ENCODE measurements at places on chromosomes 3 and 15. TPM values are rescaled to one million over a fixed set of nuclear protein-coding genes. Genes with fewer than 3 reads are reported as not detected.

- DNase-seq, result no peak
Measured at GRCh38 chr3:56591262-56591661, 34.3 kb downstream of the CCDC66 start.

DNA sequence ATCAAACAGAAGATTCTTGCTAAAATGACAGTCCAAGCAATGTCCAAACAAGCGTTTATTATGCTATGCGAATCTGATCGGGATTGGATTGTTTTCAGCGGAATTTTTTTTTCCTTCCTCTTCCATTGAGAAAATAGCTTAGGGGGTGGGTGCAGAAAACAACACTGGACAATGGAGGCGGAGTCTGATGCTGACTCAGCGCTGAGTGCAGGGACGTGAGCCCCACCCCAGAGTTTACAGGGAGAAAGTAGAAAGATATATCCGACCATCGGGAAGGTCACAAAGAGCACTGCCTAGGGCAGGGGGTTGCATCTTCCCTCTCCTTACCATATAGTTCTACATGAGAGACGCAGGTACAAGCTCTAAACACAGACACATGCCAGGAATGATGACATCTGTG lies 117.0 kb downstream of the FOXP1 start:
- no peak for DNase-seq

GRCh38 chr15:80996247-80996646 lies 4.5 kb upstream of the TLNRD1 start:
- peak; percentile 20 for DNase-seq

GRCh38 chr15:63791228-63791627 lies 42.5 kb downstream of the HERC1 start:
- DNase-seq, result no peak

DNA sequence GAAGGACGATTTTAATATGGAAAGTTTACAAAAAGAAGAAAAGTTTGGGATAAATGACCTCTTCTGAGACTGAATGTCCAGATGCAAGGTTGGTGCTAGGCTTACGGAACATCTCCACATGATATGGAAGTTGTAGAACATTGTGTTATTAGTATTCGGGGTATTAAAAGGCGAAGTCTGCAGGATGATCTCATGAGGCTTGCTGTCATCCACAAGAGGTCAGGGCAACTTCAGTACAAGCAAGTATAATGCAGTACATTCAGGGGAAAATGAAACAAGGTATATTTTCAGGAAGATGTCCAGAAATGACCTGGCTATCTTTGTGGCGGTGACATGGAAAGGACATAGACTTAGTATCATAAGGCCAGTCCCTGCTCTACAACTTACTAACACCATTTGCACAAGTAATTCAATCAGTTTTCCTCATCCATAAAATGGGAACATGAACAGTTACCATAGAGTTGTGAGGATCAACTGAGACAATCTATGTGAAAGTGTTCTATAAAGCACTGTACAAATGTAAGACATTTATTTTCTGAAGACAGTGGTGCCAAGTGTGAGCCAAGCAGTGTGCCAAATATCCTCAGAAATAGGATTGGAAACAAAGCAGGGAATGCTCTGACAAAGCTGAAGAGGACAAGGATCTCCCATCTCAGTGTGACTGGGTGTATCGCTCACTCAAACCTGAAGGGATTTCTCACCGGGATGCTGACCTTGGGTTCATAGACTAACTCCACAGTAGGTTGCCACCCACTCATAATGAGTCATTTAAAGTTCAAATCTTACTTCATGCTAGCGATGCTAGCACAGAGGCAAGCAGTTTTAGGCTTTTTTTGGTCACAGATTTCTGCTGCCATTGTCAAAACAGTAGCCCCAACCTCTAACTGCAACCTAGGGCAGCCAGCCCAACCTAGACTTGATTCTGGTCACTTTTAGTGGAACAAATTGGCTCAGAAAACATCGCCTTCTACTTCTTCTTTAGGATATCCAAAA lies 118.3 kb downstream of the TIGIT start:
- DNase-seq, result no peak

DNA sequence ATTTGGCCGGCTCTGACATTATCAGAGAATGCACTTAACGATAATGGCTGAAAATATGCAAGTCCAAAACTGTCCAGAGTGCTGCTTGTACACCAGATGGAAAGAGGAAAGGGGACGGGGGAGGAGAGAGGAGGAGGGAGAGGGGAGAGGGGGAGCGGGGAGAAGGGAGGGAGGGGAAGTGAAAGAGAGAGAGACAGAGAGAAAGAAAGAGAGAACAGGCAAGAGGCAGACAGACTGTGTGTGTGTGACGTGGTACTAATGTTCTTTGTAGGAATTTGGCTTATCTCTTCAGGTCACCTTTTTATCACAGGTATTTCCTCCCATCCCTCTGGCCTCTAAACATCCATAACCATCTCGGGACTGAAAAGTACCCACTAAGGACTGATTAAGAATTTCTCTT lies 75.1 kb upstream of the LMOD3 start:
- DNase-seq, result no peak

DNA sequence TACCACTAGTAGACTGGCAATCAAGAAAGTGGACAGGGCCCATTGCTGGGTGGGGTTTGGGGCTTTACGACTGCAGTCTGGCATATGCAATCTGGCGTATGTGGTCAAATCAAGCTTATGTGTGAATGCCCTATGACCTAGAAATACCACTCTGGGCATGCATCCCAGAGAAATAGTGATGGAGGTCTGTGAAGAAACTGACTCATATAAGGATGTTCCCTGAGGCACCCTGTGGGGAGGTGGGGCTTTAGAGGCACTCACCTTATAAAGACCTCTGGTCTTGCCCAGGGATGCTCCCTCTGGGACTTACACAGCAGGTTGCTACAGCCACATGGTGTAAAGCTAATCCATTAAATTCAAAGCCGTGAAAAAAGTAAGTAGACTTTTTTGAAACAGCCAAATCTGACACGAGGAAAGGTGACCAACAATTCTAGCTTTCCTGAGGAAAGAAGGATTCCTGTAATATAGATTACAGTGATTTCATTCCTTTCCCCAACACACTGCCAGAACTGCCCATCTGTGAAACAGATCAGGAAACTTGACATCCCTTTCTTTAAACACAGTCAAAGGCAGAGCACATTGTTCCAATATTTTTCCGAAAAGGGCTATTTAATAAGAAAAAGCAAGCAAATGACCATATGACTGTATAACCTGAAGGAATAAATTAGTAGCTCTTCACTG lies 13.6 kb downstream of the RARRES1 start:
- DNase-seq, result no peak

USF3 gene
- polyA plus RNA-seq, result 9.8 TPM

DNA sequence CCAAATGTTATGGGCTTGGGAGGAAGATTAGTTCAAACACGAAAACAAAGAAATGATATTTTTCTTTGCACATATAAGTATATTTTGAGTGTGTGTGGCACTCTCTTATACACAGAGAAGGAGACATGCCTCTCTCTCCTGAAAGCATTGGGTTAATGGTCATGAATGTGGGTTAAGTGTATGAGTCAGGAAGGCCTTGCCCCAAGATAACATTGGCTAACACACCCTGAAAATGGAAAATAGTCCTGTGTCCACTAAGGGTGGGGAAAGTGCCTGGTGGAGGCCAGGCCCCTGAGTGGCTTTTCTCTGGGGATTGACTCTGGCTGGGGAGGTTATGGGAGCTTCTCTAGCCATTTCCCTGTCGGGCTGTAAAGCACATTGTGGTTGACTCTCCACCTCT lies 332.7 kb upstream of the ONECUT1 start:
- no peak for DNase-seq

ABTB1 gene
- 259 TPM for polyA plus RNA-seq

DNA sequence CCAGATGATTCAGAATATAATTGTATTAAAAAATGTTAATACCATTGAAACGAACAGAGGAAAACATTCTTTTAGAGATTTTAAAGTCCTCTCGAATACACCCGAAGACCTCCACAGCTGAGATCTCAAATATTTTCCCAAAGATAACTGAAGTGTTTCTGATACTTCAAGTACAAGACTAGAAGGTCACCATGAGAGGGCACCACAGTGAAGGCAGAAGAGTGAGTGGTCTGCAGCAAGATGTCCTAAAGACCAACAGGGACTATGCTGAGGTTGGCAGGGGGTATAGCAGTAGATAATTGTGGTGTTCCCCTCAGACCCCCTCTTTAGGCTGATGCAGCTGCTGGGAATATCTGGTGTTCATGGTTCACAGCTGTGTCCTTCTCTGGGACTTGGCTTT lies 156.5 kb downstream of the PDCD6IP start:
- peak; percentile 21 for DNase-seq

CCDC50 gene
- polyA plus RNA-seq, result 52.1 TPM

- no peak for DNase-seq
Measured at GRCh38 chr3:18057471-18058091, 315.1 kb upstream of the TBC1D5 start.
